ENCODE measurements at places on chromosomes 11 and 22.

DNA sequence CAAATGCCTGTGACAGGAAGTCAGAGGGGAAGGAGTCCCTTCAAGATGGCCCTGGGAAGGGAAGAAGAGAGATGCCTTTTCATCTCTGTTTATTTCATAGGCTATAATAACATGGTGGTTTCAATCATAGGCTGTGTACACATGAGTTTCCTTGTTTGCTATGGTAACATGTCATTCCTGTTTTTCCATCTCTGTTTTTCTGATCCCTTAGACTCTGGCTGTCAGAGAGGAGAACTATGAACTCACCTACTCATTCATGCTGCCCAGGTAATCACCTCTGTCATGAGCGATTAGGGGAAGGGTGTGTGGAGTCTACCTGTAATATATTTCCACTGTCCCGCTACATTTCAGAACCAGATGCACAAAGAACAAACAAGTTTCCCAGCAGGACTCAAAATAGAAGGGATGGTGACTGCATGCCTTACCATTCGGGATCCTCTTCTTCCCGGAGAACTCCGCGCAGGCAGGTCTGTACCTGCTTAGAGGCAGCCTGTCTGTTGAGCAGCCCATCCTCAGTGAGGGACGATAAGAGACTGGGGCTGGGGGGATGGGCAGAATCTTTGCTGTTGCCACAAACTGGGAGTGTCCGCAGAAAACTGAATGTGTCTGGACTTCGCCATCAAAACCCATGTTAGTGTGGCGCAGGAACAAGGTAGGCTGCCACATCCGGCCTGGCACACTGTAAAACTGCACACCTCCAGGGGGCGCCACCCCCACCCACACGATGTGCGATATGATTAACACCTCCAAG lies 7.1 kb upstream of the PEX26 start:
- DNase-seq: no peak

GRCh38 chr11:1937616-1938342 lies 9.4 kb upstream of the MRPL23 start:
- DNase-seq: no peak

GRCh38 chr11:47924184-47924691 lies 56.1 kb upstream of the PTPRJ start:
- no peak for DNase-seq

- no peak for DNase-seq
Measured at GRCh38 chr11:82216927-82217570, 516.6 kb downstream of the FAM181B start.

DNA sequence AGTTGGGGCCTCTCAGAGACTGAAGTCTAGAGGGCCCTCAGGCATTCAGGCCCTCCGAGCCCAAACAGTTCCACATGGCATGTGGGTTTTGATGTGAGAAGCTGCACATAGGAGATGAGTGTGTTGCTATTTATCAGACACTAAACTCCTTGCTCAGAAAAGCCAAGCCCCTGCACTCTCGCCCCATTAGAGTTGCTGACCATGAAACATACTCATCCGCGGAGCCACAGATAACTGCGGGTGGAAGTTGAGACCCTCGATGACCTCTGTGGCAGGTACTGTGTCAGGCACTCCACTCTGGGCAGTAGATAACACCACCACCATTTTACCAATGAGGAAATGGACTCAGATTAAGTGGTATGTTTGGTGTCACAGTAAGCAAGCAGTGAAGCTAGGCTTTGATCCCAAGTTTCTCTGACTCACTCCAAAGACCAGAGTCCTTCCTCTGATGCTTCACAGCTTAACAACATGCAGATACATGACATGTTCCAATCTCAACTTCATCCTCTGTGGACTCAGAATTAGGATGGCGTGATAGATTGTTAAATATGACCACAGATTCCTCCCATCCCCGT lies 202.1 kb downstream of the ADAMTS15 start:
- DNase-seq: no peak

- DNase-seq: no peak
Measured at GRCh38 chr11:100753571-100753970, 66.5 kb downstream of the ARHGAP42 start.

DNA sequence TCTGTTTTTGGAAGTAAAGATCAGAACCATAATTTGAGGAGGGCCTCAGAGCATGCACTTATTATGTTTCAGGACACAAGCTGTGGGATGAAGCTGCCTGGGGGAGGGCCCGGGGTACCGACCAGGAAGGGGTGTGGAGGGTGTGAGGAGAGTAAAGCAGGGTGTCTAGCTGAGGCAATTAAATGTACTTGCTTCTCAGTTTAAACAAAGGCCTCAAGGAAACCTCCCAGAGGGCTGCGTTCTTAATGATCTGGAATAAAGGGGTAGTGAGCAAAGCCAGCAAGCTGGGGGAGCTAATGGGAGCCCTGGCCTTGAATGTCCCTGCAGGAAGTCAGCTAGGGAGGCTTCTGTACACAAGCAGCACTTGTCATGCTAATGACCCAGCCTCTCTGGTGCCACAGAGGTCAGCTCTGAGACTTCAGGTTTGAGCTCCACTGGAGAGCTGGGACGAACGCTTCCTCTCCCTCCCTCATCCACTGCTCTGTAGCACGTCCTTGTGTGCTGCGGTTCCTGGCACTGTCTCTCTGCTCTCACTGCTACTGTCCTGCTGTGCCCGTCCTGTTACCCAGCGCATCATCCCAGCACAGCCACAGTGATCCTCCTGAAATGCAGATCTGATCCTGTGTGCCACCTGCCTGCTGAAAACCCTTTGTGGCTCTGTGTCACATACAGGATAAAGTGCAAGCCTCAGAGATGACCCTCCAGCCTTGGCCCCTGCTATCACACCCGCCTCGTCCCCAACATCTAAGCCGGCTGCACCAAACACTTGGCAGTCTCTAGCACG lies 159.7 kb downstream of the DBX1 start:
- DNase-seq: no peak
